ENCODE measurements at places on chromosomes 2 and 18.
A peak's percentile ranks its signal among the peaks of the same experiment; 100 is the strongest.

DNA sequence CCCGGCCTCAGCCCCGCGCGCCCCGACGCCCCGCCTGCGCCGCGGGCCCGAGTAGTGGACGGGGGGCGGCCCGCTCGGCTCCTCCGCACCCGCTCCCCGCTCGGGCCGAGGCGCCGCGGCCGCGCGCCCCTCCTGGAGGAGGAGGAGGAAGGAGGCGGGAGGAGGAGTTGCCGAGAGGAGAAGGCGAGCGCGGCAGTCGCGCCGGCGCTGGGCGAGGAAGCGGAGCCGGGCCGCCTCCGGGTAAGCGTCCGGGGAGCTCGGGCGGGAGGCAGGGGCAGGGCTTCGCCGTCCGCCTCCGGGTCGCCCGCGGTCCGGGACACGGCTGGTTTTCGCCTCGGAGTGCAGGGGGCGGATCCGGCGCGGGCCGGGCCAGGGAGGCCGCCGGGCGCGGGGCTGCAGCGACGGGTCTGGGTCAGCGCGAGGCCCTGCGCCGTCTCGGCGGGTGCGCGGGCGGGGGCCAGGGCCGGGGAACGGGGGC is at the start of gene SOCS6:
Gene SOCS6 (plus strand): TSS at position 195 of the 478 bp plus-strand sequence. CDS start 35,624 bp downstream, outside the sequence.
- no peak for DNase-seq

- no peak for DNase-seq
Observed at GRCh38 chr2:97736608-97737330, 23.4 kb downstream of the ZAP70 start.

DNA sequence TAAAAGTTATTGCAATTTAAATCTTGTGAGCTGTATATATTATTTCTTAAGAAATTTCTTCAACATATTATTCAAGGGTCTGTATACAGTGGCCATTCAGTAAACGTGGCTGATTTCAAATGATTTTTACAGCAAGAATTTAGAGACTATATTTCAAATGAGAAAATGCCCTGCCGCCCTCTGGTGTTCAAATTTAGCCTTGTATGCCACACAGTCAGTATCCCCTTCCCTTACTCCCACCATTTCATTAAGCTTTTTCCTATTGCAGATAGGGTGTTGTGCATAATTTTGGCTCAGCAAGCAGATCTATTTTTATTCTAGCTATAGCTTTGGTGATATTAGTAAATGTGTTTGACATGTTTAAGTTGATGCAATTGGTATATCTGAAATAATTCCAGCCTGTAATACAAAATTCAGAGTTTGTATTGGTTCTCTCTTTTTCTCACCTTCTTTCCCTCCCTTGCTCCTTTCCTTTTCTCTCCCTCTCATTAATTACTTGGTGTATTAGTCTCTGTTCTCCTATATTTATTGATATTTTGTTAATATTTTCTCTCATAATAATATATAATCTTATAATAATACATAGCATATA is 22.8 kb upstream of the SCN7A start:
- DNase-seq: no peak

- DNase-seq: no peak
Observed at GRCh38 chr2:101563849-101564248, 88.9 kb upstream of the RFX8 start.

DNA sequence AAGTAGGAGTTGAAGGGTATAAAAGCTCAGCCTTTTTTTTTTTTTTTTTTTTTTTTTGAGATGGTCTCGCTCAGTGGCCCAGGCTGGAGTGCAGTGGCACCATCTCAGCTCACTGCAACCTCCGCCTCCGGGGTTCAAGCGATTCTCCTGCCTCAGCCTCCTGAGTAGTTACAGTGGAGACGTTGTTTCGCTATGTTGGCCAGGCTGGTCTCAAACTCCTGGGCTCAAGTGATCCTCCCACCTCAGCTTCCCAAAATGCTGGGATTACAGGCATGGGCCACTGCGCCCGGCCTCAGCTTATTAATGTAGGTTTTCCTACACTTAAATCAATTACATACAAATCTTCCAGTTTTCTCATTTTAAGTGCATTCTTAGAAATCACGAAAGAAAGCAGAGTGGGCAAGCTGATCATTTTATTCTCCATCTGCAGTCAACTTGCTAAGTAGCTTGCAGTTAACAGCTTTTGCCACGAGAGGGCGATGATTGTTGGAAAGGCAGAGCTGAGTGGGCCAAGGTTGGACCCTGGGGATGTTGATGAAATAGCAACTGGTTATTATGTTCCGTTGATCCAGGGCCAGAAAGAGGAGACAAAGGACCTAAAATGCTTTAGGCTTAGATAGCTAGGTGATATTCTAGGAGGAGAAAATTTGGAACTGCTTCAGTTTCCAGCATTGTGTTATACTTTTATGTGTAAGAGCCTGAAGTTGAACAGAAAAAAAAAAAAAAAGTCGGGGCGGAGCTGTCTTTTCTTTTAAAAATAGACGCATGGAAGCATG is 234.4 kb upstream of the EPAS1 start:
- peak; percentile 39 for DNase-seq

GRCh38 chr2:54196646-54197045 is 59.4 kb downstream of the TSPYL6 start:
- DNase-seq: no peak

DNA sequence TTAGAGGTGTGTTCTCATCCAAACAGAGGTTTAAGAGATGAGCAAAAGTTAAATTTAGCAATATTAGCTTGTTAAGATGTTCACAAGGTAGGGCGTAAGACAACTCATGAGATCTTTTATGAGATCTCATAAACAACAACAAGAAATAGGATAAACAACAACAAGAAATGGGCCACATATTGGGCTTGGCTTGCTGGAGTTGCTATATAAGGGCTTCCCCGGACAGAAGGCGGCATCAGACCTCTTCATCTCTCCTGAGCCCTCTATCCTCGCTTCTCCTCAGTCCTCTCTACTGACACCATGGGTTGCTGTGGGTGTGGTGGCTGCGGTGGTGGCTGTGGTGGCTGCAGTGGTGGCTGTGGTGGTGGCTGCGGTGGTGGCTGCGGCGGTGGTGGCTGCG is at the start of gene SCYGR8:
Gene SCYGR8 (plus strand): TSS at position 301 of the 400 bp plus-strand sequence. CDS start 0 bp downstream, at position 301.
- DNase-seq: no peak

GRCh38 chr2:187169864-187170263 is 278.2 kb downstream of the CALCRL start:
- DNase-seq: no peak

- no peak for DNase-seq
Observed at GRCh38 chr2:47751856-47752414, 31.0 kb upstream of the MSH6 start.

GRCh38 chr2:128689971-128690370 is 371.3 kb upstream of the HS6ST1 start:
- no peak for DNase-seq

DNA sequence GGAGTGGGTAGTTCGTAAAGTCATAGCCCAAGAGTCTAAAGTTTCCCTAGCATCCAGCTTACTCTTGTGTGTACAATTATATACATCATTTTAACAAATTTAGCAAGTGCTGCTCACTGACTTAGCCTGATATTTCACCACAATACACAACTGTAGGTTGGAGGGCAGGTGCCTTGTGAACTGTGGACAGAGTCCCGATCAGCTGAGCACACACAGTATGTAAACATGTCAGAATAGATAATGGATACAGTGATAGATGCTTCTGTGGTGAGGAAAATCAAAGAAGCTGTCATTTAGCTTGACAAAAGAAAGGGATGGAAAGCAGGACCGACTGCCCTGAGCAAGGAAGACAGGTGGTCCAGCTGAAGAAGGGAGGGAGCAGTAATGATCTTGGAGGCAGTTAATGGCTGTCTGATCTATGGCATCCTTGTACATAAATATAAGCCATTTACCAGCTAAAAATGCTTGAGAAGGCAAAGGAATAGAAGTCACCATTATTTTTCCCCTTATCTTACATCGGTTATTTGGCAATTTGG is 372.8 kb upstream of the UBE2E3 start:
- DNase-seq: no peak

DNA sequence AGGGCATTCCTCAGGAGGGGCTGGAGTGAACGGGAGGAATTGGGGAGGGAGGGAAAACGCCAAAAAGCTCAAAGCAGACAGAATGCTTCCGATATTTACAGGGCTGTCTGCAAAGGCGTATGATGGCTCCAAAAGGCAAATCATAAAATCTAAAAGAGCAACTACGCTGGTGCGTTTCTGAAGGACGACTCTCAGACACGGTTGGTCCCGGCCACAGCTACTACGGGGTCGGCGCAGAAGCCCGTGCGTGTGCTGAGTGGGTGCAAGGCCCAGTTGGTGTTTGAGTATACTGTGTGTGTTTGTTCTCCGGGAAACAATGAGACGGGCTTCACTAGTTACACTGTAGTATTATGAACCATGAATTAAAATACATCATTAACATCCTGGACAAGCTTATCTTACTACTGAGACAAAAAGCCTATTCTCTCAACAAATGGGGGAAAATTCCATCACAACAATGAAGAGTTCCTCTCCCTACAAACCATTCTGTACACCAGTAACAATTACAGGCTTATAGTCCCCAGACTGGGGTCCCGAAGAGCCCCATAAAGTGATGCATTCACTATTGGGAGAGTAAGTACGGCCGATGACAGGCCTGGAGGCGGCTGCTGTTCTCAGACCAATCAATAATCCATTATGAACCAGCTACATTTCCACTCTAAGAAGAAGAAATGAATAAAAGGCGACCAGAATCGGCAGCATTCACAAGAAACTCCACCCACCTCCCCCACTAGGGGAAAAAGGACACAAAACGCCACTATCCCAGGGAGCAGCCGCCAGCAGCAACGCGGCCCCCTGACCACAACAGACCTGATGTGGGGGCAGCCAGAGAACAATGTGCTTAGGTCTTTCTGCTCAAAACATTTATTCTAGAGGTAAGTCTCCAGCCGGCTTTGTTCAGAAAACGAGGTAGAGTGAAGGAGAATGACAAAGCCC is 43.4 kb downstream of the ZNF516 start:
- no peak for DNase-seq

- no peak for DNase-seq
Observed at GRCh38 chr2:229909090-229909489, 12.7 kb downstream of the TRIP12 start.

DNA sequence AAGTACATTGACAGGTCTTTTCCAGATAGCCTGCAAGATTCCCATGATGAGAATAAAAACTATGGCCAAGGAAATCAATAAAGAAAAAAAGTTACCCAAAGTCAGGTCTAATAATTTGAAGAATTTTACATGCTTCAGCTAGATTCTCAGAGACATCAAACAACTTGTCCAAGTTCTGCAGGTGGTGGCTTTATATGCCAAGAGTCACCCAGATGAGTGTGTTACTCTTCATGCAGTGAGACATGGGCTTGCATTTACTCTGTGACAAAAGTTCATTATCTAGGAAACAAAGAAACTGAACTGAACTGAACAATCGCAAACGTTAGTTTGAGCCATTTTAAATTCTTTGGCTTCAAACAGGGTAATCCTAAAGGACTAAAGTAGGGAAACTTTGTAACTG is 548.5 kb upstream of the SYT4 start:
- no peak for DNase-seq

GRCh38 chr18:74982946-74983635 is 225.8 kb downstream of the PTGR3 start:
- no peak for DNase-seq

DNA sequence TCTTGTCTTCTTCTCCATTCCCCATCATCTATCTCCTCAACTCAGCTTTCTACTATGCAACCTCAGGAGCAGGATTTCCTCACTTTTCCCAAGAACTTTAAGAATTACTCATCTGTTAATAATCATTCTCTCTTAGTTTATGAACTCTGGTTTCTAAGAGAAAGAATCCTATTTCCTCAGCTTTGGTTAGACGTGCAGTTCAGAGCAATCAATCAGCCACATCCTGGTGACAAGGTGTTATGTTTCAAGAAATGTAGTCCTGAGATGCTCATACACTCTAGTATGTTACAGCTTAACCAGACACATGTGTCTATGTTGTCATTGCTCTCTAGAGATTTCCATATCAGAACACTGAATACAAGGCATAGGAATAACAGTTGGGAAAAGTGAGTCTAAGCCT is 277.9 kb downstream of the MBD2 start:
- no peak for DNase-seq

DNA sequence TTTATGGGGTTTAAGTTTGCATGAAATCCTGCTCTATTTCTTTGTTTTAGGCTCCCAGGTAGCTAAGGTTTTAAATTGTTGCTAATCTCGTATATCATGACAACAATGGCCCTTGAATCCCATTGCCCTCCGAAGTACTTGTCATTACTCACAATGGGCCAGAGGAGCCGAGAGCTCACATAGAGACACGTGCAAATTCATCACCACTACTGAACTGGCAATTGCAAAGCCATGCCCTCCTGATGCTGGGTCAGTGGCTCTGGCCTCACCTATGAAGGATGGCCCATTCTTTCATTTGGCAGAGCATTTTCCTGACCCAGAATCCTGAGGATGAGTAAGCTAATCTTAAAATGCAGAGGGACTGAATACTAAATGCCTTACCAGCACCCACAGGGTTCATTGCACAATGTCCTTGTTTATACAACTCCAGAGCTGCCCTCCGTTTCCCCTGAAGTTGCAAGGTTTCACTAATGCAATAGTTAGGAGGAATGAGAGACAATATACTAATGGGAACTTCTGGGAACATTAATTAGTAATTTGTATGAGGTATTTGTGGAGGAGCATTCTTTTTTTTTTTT is 71.6 kb upstream of the GAREM1 start:
- no peak for DNase-seq

- no peak for DNase-seq
Observed at GRCh38 chr2:147512206-147512605, 332.6 kb upstream of the ACVR2A start.

- no peak for DNase-seq
Observed at GRCh38 chr2:84939426-84940087, 31.4 kb upstream of the KCMF1 start.

DNA sequence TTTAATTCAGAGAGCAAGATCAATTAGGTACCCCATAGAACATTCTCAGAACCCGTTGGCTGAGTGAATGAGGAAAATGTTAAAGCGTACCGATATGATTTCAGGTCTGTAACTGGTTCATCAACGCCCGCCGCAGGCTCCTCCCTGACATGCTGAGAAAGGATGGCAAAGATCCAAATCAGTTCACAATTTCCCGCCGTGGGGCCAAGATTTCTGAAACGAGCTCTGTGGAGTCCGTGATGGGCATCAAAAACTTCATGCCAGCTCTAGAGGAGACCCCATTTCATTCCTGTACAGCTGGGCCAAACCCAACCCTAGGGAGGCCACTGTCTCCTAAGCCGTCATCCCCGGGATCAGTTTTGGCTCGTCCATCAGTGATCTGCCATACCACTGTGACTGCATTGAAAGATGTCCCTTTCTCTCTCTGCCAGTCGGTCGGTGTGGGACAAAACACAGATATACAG is 7.3 kb downstream of the TGIF1 start:
- DNase-seq: no peak

DNA sequence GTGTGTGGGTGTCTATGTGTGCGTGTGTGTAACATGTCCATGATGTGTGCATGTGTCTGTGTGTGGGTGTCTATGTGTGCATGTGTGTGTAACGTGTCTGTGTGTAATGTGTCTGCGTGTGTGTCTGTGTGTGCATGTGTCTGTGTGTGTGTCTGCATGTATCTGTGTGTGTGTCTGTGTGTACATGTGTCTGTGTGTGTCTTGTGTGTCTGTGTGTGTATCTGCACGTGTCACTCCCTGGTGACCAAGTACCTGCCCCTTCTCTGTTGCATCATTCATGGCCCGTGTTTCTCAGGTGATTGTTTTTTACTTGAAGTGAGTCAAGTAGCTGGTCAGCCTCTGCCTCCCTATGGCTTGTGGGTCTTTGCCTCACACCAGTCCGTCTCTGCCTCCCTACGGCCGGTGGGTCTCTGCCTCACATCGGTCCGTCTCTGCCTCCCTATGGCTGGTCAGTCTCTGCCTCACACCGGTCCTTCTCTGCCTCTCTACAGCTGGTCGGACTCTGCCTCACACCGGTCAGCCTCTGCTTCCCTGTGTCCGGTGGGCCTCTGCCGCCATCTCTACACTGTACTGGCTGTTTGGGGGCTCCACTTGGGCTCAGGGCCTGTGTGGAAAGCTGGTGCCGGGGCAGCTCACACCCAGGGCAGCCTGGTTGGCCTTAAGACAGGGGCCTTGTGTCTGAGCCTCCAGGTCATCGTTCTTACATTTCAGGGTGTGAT is 31.6 kb downstream of the KCNG2 start:
- DNase-seq: no peak
